Hematopoietic multipotent progenitor cell treated with erythropoietin and hydrocortisone succinate and interleukin-3 and kit ligand, for 6 days (in vitro differentiated cells): ENCODE measurements at places on chromosomes 1 and 21.
A peak's percentile ranks its signal among the peaks of the same experiment; 100 is the strongest.

DNA sequence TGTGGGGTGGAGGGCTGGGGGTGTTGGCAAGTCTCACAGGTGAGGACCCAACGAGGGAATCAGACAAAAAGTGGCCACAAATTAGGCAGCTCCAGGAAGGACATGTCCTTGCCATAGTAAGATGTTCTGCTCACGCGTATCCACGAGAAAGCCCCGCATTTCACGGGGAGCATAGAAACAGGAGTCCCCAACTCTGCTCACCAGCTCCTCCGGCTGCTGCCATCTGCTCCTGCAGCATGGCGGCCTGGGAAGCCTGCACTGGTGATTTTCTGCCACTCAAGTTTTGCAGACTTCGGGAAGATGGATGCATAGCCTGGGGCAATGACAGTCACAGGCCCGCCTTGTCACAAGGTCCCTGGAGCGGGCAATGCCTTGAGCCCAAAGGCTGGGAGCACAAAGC lies 9.3 kb downstream of the TCP10L start:
- DNase-seq: no peak

GRCh38 chr1:102099916-102100315 lies 103.2 kb upstream of the OLFM3 start:
- DNase-seq: no peak

GRCh38 chr1:37811027-37811655 lies 3.1 kb upstream of the YRDC start:
- DNase-seq: peak; percentile 92

- DNase-seq: no peak
Measured at GRCh38 chr1:108027389-108027788, 62.4 kb upstream of the VAV3 start.

DNA sequence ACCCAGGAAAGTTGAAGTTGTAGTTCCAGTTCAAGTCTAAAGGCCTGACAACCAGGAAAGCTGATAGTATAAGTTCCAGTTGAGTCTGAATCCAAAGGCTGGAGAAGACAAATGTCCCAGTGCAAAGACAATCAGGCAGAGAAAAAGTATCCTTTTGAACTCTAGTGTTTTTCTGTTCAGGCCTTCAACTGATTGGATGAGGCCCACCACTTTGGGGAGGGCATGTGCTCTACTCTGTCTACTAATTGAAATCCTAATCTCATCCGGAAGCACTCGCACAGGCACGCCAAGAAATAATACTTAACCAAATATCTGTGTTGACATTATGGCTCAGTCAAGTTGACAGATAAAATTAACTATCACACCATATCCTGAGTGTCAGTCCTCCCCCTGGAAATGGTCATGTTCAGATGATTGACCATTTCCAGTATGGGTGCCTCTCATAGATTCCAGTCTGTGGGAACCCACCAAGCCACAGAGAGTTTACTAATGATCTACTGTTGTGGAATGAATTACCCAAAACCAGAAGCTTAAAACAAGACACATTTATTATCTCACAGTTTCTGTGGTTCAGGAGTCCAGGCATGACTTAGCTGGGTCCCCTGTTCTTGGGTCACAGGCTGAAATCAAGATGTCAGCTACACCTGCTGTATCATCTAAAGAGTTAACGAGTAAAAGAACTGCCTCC lies 296.3 kb upstream of the ZP4 start:
- DNase-seq: no peak

DNA sequence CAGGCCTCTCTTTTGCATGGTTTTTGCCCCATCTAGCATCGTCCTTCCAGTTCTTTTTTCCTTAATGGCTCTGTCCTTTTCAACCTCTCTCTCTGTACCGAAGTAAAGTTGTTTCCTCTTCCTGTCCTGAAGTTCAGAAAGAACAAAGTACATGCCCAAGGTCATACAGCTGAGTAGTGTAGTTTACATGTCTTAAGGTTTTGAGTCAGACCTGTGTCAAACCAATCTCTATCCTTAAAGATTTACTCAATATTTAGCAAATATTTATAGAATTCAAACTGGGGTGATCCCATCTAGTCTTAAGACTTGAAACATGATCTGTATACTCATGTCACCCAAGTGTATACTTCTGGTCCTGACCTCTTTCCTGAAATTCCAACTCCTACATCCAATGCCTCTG lies 118.7 kb upstream of the SGIP1 start:
- DNase-seq: no peak

DNA sequence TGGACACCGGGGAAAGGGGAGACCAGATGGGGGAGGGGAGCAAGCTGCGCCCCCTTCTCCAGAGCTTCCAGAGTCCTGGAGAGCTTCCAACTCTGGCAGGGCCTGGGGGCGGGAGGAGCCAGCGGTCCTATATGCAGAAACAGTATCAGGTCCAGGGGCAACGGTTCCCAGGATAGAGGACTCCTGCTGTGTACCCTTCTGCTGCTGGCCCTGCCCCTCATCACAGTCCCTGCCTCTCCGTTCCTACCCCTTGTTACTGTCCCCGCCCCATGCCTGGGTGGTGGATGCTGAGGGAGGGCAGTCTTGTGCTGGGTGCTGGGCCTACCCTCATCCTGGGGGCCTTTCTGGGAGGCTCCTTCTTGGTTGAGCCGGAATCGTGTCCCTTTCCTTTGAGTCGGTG lies 19.2 kb upstream of the PEX10 start:
- DNase-seq: no peak

GRCh38 chr21:16563795-16564194 lies 834.0 kb downstream of the USP25 start:
- no peak for DNase-seq

DNA sequence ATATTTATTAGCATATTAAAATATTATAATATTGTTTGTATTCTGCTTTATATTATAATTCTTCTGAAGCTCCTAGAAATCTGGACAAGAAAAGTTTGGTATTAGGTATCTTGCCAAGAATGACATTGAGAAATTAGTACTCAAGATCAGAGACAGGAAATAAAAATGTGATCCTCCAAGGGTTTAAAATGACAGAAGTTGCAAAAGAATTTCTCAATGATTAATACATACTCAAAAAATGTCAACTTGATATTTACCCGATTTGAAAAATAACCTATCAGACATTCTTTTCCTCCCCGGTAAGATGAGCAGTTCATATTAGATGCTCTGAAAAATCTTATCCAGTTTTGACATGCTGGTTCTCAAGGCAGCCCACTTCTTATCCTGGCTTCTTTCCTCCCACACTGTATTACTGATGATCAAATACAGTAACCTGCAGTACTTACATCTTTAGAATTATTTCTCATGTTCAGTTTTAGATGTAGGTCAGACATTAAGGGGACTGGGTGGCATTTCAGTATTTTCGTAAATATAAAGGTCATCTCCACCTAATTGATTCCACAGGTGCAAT lies 55.3 kb downstream of the CACHD1 start:
- no peak for DNase-seq

DNA sequence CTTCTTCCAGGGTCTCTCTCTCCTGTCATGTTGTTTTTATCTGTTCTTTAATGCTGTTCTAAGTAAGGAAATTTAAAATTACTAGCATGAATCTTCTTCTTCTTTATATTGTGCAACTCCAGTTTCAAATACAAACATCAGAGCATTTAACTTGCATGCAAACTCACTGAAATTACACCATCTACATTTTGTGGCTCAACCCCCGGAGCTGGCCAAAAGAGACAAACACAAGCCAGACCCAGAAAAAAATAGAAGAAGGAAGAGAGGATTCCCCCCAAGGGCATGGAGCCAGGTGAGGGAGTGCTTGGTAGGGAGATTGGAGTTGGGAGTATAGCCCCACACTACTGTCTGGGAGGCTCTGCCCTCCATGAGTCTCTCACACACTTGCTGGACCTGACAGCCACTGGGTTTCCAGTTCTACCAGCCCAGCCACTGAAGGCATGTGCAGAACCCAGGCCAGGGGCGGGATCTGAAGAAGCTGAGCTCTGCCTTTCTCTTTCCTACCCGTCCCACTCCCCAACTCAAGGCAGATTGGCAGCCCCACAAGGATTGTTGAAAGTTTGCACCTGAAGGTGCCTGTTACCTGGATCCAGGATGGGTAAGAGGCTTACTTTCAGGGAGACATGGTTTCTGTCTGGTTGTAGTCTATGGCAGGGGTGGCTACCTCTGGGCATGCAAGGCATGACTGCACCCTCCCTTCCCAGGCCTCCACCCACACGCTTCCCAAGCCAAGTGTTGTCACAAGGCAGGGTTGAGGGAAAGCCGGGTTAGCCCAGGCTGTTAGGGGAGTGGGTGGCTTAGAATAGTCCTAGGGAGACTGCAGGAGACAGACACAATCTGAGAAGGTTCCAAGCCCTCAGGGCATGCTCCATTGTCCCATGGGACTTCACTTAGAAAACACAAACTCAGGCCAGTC lies 297.2 kb downstream of the TGFB2 start:
- DNase-seq: no peak

GRCh38 chr1:184503221-184503749 lies 116.5 kb downstream of the C1orf21 start:
- DNase-seq: no peak

DNA sequence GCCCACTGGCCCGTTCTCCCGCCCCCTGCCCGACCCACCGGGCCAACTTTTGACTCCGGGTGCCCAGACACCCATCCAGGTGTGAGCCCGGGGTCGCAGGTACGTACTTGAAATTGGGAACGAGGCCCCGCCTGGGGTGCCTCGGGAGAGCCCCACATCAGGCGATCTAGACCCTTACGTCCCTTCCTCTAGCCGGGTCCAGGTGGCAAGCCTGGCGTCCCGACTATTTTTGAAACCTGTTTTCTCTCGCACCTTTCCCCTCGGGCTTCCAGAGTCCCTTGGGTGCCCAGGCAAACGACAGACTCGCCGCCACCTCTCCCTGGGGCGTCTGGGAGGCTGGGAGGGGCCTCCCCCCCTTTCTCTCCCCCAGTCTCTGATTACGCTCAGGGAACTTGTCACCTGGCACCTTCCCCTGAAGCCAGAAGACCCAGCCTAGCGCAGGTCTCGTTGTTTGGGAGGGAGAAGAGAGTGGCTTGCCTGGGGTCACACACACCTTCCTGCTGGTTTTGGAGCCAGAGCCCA lies 898 bp downstream of the LDLRAP1 start:
- DNase-seq: no peak

DNA sequence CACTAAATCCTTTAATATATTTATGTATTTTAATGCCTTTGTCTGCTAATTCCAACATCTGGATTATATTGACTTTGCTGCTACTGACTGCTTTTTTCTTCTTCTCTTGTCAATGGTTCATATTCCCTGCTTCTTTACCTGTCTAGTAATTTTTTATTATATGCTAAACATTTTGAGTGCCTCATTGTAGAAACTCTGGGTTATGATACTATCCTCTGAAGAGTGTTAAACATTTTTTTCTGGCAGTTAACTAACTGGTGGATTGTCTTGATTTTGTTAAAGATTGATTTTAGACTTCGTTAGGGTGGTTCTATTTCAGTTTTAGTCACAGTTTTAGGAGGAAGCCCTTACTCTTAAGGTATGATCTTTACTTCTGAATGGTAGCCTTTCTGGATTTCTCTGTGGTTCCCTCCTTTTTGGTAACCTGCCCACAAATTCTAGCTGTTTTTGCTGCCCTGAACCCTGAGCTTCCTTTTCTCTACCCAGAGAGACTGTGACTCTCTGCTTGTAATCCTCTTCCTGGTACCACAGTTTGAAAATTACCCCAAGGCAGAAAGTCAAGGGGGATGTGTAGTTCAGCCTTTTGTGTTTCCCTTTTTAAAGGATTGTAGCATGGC lies 81.9 kb downstream of the DHRS3 start:
- no peak for DNase-seq

DNA sequence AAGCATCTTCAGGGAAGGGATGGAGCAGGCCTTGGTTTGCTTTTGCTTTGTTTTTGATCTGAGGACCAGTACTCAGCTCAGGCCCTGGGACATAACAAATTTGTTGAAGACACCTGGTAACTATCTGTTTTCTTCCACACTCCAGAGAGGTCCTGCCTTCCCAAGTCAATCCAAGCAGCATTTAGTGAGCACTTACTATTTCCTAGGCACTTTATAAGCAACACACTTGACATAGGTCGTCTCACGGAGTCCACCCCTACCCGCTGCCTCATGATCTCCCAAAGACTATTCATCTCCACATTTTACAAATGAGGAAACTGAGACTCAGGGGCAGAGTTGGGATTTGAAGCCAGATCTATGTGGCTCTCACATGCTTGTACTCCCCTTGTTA lies 14.4 kb upstream of the EPHA2 start:
- DNase-seq: no peak

GRCh38 chr21:44267655-44268142 lies 6.0 kb upstream of the DNMT3L start:
- peak; percentile 37 for DNase-seq

DNA sequence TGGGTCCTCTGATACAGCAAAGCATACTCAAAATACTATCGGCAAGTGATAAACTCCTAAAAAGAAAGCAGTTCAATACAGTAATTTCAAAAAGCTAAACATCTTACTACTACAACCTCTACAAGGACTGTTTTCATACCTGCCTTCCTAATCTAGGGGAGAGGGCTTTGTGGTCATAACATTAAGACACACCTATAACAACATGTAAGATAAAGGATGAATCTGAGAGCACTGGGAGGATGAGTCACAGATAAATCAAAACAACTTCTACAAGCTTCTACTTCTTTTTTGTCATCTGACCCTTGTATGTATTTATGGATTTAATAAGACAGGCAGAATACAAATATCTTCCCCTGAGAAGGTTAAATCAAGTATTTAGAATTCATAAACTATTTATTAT lies 40.0 kb downstream of the LTN1 start:
- no peak for DNase-seq

GRCh38 chr21:28959367-28960099 lies 33.1 kb downstream of the LTN1 start:
- DNase-seq: peak; percentile 10

- DNase-seq: peak; percentile 24
Measured at GRCh38 chr1:31739346-31739745, 24.8 kb downstream of the ADGRB2 start.

DNA sequence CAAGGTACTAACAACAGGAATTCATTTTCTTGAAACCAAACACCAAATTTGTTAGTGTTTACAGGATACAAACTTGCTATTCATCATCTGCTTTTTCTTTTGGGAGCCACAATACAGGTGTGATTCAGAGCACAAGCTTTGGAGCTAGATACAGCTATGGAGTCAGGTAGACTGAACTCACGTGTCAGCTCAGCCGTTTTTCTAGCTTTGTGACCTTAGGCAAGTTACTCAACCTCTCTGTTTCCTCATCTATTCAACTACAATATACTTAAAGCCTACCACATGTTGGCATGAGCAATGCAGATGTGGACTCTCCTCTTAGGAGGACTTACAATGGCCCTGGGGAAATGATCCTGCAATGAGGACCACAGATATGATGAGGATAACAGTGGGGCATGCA lies 6.3 kb downstream of the HTR1D start:
- no peak for DNase-seq

DNA sequence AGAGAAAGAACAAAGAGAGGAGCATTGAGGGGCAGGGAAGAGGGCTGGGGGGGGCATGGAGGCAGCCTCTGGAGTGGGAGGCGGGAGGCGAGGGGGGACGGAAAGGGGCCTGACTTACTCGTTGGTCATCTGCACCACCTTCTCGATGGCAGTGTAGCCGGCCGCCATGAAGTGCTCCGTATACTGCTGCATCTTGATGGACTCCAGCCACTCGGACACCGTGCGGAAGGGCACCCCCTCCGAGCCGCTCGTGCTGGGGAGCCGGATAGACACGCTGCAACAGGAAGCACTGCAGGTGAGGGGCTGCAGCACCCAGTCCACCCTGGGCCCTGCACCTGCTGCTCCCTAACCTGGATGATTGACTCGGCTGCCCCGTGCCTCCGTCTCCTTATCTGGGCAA lies 26.6 kb downstream of the EPHA2 start:
- no peak for DNase-seq

- no peak for DNase-seq
Measured at GRCh38 chr1:201401700-201402099, 2.6 kb upstream of the LAD1 start.

GRCh38 chr1:168824418-168825065 lies 95.5 kb upstream of the DPT start:
- DNase-seq: no peak
